ENCODE measurements at places on chromosomes 5 and 9.

DNA sequence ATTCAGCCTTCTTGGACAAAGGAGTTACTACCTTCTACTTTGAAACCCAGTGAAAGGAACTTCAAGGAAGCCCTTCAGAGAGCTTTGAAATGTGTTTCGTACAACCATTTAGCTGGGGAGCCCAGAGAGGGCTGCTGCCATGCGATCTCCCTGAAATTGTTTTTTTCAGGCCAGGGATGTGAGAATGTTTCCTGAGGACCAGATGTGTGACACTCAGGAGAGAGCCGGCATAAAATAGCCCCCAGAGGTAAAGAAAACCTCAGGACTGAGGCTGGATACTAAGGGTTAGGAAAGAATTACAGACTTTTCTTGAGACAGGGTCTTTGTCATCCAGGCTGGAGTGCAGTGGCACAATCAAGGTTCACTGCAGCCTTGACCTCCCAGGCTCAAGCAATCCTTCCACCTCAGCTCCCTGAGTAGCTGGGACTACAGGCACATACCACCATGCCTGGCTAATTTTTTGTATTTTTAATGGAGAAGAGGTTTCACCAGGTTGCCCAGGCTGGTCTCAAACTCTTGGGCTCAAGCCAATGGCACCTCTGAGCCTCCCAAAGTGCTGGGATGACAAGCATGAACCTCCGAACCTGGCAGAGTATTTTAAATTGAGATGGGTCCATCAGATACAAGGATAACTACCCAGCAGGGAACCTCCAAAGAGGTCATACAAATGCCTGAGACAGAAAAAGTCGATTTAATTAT, 8.4 kb downstream of the RPL37 start:
- DNase-seq, result no peak

DNA sequence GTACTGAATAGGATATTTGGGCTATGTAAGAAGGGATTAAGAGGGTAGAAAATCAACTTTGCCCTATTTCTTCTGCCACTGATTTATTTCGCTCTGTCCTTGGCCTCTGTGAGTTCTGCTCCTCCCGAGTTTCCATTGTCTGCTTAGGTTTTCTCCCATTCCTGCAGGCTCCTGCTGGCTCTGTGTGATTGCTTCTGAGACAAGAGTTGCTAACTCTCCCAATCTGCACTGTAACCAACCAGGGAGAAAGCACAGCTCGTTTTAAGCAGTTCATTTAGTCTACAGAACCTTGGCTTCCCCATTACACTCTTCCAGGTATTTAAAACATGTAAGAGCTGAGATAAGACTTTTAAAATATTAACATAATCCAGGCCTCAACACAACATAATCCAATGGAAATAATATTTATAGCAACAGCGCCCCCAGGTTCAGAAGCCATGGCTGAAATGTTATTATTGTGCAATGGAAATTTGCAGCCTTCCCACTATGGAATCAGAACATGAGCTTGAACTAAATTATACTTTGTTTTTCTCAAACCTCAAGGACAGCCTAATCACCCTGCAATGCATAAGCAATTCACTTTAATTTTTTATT, 203.5 kb downstream of the ERCC6L2 start:
- no peak for DNase-seq

DNA sequence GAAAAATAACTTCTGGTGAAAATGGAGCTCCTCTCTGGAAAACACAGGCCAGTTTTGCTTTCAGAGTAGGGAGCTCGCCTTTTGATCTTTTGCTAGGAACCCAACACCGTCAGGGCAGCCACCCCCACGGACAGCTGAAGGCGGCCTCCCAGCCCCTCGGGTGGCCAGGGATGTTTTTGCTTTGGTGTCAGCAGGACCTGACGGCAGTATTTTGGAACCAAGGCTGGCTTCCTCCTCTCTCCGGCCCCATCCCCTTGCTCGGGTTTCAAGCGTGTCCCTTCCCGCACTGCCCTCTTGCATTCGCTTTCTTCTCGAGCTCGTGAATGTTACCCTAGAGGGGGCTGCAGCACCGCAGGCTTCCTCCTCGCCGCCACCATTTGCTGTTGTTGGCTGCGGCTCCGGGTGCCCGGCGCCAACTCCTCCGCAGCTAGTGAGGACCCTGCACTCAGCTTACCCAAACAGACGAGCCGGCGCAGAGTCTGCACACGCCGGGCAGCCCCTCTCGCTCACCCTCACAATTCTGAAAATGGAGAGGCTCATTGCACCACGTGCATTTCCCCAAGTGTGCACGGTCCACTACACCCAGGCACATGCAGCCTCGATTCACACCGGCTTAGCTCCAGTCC, 35.5 kb upstream of the ADAMTSL1 start:
- peak; percentile 65 for DNase-seq

DNA sequence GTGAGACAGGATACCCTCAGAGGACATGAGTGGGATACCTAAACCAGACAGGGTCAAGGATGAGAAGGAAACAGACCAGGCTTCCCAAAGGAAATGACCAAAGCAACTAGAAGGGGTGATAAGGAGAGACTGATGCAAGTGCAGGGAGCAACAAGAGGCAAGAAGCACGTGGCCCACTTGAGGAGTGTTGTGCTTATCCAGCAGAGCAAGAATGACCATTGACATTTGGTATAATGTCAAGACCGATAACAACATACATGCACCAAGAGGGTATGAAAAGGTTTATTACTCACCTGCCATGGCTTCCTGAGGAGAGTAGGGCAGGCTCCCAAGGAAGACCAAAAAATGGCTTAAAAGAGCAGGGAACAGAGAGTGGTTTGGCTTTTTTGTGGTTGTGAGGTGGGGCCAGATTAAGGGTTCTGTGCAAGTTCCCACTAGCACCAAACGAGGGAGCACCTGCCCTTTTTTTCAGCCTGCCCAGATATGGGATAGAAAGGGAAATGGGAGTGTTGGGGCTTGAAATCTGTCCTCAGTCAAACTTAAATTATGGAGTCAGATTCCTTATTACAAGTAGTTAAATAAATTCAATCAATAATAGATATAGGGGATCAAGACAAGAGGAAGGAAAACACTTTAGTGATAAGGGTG, 513.6 kb downstream of the RASEF start:
- no peak for DNase-seq

GRCh38 chr5:107272954-107273353, 397.8 kb downstream of the EFNA5 start:
- DNase-seq, result peak; percentile 6

- DNase-seq, result peak; percentile 51
Measured at GRCh38 chr5:98460536-98460935, 312.9 kb upstream of the RGMB start.

DNA sequence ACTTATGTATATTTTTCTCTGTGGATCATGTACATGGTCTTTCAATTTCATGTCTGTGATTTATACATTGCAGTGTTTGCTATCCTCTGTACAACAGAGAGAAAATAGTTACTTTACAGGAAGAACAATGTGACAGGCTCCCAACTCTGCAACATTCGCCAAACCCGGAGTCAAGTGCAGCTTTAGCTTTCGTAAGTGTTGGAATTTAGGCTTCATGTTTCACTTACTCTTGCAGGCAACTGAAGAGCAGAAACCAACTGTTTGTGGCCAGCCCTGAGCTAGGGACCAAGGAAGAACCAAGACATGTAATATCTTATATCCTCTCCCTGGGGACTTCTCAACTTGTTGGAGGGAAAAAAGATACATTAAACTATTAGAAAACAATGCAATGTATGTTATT, 147.9 kb downstream of the C5orf15 start:
- no peak for DNase-seq

- DNase-seq, result peak; percentile 21
Measured at GRCh38 chr9:123556464-123557435, 200.8 kb downstream of the CRB2 start.

GRCh38 chr5:150157168-150157567, 1.5 kb upstream of the PDGFRB start:
- DNase-seq, result no peak

DNA sequence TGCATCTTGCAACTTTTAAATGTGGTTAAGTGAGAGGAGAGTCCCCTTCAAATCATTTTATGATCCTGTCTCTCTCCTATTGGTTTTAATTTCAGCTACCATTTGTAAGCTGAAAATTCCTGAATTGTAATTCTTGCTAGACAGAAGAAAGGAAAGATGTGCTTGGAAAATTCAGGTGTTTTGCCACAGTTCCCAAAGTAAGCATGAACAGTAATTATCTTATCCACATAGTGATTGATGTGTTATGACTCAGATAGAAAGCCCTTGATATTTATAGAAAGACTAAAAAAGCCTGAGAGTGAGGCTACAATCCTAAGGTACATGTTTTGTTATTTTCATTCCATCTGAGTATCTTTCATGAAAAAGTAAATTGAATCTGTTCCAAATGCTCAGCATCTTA, 492.5 kb downstream of the MAT2B start:
- no peak for DNase-seq

- DNase-seq, result no peak
Measured at GRCh38 chr5:168663276-168664004, 84.3 kb upstream of the PANK3 start.

GRCh38 chr5:73493421-73493820, 4.8 kb upstream of the BTF3 start:
- no peak for DNase-seq

DNA sequence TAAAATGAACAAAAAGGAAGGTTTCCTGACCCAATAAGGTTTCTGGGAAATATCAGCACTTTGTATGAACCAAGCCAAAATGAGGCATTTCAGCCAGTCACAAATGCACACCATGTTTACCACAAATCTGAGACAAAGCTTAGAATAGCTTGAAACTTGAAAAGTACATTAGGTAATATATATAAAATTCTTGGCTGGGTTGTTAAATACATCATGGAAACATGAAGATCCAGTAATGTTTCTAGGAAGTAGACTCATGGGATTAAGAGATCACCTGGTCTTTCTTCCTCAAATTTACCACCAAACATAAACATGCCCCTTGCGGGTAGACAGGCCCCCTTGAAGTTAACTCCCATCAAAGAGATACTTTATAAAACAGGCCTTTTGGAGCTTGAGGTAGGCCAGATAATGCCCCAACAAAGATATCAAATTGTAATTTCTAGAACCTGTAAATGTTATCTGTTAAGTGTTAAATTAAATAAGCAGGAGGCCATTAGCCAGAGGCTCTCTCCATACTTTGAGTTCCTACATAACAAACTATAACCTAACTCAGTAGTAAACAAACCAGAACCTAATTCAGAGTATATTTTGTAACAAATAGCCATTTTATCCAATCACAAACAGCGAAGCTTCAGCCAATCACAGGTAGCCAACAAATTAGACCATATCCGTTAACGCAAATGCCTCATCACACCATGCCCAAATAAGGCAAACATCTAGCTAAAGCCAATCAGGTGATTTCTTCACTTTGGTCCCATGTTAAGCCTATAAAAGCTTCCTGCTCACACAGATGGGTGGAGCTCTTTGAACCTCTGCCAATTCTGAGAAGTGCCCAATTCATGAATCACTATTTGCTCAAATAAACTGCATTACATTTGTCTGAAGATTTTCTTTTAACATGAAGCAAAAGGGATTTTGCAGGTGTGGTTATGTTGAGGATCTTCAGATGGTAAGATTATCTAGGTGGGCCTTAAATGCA, 127.9 kb upstream of the TARS1 start:
- DNase-seq, result peak; percentile 90

GRCh38 chr5:164868761-164869160, 1363.3 kb downstream of the MAT2B start:
- DNase-seq, result no peak

DNA sequence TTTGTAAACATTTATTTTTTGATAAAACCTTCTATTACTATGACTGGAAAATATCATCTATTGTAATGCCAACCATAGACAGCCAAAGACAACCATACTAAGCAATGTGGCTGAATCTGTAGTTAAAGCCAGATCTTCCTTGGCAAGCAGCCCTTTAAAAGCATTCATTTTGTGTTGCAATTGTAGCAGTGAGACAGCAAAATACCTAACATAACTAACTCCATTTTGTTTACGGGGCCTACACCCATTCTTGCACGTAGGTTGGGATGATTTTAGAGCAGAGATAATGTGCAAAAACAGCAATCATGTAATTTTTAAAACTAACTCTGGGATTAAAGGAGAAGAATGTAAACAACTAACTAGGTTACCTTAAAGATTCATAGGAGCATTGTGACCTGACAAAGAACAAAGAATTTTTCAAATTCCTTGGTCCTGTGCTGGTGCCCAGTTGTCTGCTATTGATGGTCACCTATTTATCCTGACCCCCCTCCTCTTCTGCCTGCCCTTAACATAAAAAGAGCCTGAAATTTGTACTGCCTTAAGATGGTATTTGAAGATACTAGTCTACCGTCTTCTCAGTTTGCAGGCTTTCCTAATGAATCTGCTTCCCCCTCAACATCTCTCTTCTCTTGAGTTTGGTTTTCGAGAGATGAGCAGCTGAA, 10.6 kb downstream of the IFNA1 start:
- DNase-seq, result peak; percentile 47

- DNase-seq, result peak; percentile 46
Measured at GRCh38 chr9:108254236-108254635, 601.5 kb downstream of the ACTL7B start.

- no peak for DNase-seq
Measured at GRCh38 chr9:128909859-128910258, 10.9 kb upstream of the PHYHD1 start.

DNA sequence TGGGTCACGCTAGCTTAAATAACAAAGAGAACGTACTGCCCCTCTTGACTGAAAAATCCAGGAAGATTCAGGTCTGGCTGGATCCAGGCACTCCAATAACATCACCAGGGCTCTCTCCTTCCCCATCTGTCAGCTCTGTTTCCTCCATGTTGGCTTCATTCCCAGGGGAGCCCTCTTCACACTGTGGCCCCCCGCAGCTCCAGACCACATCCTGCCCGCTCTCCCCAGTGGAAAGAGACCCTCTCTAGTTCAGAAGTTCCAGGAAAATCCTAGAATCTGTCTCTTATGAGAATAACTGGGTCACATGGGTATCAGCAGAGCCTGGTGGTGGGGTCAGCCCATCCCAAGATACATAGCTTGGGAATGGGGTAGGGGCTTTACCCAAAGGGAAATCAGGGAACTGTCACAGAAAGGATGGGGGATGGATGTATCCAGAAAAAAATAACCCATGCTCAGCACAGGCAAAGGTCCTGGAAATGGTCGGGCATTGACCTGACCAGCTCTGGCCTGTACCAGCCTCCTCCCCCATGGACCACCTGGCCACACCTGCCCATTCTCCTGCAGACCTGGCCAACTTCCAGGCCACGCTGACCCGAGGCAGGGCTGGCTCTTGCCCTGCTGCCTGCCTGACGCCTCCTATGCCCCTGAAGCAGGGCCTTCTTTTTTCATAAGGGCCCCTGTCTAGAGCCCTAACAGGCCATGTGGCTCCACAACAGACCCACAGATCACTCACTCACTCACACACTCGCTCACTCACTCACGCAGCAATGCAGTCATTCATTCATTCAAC, 65.9 kb downstream of the COL23A1 start:
- DNase-seq, result no peak

GRCh38 chr5:163552536-163552935, 47.1 kb downstream of the MAT2B start:
- no peak for DNase-seq

DNA sequence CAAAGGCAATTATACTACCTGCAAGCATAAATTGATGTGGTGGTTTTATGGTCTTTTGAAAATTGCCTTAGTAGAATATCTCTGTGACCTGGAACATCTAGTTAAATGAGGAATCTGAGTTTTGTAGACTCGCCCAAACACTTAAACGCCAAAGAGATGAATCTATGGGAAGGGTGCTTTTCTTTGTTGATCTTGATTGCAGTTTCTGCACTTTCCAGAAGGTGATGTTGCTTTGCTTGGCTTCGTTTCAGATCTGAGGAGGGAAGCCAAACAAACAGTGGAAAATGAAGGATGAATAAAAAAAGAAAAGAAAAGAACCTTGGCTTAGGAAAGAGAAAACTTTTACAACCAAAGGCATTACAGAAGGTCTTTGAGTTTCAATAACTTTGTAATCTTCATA, 1021.2 kb downstream of the NR2F1-AS1 start:
- DNase-seq, result peak; percentile 61

GRCh38 chr5:89303033-89303480, 420.1 kb upstream of the MEF2C start:
- no peak for DNase-seq

All from fibroblast of skin of right biceps (primary cell).